ENCODE measurements at places on chromosomes 5 and 9. TPM values are rescaled to one million over a fixed set of nuclear protein-coding genes. Genes with fewer than 3 reads are reported as not detected.

The MLANA gene
- total RNA-seq = not detected

The PCDH1 gene
- total RNA-seq = 0.90 TPM

The RASEF gene
- 0.41 TPM for total RNA-seq

The PHYHD1 gene
- 13.1 TPM for total RNA-seq

- peak; percentile 16 for DNase-seq
These were observed 21.8 kb upstream of the RLN1 start for GRCh38 chr9:5361326-5362010.

DNA sequence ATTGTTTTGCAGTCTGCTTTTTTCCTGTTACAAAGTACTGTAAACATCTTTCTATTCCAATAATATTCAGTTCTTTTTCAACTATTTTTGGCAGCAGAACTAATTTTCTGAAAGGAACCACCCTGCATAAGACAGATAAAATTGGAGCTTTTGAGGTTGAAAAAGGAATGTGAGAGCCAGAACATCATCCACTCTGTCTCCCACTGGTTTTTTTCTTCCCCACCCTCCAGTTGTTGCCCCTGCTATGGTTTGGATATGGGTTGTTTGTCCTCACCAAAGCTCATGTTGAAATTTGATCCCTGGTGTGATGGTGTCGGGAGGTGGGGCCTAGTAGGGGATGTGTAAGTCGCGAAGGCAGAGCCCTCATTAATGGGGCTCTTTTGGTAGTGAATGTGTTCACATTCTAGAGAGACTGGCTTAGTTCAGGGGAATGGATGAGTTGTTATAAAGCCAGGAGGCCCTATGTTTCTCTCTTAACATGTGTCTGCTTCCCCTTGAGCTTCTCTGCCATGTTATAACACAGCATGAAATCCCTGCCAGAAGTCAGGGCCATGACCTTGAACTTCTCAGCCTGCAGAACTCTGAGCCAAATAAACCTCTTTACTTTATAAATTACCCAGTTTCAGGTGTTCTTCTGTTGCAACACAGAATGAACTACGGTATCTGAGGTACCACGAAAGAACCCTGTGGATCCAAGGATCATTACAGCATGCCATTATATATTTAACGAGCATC is 34.8 kb upstream of the MAST4 start:
- no peak for DNase-seq

DNA sequence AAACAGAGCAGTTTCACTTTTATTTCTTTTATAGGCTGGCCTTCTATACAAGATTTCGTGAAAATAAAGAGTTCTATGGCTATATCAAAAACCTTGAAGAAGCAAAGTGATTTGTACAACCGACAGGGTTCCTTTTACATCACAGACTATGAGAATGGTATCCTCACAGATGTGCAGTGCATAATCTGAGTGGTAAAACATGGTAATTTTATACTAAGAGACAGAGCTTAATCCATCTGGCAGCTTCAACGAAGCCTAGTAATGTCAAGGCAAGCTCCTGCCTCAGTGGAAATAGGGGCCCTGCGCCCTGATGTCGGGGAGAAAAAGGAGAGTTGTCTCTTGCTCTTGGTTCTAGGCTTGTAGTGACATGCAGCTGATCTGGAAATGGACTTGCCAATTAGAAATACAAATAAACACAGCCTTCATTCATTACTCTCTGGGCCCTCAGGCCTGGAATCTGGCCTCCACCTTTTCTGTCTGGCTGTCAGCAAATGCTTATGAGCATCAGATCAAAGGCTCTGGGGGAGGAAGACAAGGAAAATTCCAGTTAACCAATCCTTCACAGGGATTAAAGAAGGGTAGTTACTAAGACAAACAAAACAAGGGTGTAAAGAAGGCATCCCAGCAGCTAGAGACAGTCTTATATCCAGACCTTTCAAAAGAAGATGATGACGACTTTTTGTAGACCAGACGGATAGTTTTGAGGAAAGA is 33.6 kb upstream of the TRIM32 start:
- no peak for DNase-seq

DNA sequence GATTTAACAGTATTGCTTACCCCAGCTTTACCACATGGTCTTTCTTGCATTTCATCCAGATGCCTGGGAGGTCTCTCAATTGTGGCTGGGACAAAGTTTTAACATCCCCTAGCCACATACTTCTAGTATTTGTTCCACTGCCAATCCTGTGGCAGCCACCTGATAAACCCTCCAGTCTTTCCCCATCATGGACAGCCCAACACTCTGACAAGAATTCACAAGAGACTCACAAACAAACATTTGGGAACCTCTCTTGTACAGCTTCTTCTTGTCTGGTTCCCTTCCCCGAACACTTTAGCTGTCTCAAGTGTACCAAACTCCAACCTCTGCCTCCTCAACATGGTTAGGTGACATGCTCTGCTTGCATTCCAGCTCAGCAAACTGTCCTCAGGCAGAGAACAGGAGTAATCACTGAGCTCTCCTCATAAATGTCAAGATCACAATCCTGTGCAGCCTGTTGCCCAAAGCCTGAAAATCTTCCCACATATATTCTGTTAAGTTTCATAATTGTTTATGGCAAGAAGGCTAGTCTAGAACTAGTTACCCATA is 59.7 kb downstream of the STRBP start:
- no peak for DNase-seq

DNA sequence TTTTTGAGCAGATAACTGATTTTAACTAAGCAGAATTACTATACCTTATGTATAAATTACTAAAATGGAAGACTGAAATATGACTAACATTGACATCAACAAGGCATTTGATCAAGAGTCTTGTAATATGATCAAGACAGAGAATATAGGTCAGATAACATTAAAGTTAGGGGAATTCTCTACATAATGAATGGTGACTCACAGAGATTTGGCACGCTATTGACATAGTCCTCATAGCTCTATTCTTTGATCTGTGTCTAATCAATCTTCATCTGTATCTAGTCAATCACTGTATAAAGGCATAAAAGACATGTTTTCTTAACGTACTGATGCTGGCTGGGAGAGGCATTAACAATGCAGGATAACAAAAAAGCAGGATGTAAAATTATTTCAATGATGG is 17.4 kb downstream of the ABITRAM start:
- no peak for DNase-seq

DNA sequence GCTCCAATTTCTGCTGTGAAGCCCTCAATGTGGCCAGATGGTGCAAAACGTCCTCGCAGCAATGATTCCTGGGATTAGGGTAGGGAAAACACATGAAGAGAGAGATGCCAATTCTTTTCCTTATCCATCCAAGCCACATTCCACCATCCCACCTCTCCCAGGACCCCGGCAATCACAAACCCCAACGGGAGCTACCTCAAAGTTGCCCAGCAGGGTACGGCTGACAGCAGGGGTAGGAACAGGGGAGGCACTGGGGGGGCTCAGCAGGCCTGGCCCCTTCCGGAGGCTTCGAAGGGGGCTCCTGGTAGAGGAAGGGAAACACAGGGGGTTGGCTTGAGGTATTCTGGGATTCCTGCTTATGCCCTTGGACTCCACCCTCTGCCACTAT is 3.4 kb upstream of the STOML2 start:
- no peak for DNase-seq

- DNase-seq = peak; percentile 77
These were observed 10.7 kb downstream of the OGN start for GRCh38 chr9:92393686-92394085.

- DNase-seq = no peak
These were observed 91.8 kb upstream of the ACO1 start for GRCh38 chr9:32292611-32293010.

DNA sequence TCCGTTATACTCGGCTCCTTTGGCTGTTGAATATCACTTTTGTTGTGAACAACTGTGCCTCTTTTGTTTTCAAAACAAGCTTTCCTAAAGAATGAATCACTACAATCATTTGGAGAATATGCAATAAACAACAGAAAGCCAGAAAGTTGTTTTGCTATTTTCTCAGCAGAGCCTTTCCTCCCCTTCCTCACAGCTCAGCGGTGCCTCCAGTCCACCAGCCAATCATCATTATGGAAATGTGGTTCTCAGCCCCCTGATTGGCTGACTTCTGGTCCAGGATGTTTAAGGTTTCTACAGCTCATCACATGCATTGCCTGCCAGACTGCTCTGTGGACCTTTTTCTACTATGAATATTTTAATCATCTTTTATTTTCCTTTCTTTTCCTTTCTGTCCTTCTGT is 9.1 kb upstream of the ZNF608 start:
- no peak for DNase-seq

DNA sequence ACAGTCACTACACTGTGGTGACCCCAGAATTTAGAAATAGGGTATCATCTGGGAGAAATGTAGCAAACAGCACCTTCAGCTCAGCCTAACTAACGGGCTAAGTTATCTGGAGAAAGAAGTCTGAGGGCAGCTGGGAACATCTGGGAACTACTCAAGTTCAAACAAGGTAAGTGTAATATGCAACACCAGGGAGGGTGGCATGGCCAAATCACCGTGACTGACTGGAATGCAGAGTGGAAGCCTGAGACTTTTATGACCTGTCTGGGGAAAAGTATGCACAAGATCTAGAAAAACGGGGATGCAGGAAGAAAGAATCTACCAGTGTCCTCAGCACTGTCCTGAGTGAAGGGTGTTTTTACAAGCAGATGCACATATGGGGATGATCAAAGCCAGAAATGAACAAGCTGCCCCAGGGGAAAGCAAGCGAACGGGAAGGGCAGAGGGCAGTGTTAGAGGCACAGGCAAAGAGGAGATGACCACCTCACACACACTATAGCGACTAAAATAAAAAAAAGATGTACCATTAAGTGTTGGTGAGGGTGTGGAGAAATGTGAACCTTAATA is 59.9 kb downstream of the SERINC5 start:
- no peak for DNase-seq

- no peak for DNase-seq
These were observed 8.5 kb downstream of the RNF44 start for GRCh38 chr5:176528761-176529115.

DNA sequence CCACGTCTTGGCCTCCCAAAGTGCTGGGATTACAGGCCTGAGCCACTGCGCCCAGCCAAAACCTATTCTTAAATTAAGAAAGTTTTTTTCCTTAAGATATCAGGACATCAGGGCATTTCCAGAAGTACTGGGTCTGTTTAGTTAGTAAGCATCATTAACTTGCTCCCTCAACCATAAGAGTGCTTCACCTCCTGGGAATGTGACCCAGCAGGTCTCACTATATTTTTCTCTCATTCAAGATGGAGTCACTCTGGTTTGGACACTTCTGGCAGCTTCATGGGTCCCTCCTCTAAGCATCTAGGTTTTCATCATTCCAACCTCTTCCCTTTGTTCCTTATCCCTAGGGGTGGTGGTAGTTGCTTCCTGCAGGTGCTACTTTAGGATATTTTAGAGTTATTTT is 10.3 kb upstream of the BRD3OS start:
- no peak for DNase-seq

DNA sequence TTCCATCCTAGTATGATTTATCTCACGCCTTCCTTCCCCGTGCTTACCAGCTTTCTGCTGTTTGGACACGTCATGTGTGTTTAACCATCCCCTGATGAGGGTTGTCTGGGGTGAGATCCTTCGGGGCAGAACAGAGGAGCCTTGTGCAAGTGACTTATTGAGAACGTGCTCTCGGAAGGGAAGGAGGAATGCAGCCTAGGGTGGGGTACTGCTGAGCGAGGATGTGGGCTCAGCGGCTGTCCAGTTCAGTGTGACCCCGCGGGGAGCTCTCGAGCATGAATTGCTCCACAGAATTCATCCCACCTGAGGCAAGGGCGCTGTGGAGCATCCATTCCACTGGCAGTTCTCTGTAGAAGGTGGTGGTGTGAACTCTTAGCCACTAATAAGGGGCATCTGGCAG is 4.0 kb downstream of the MYOZ3 start:
- no peak for DNase-seq

- DNase-seq = no peak
These were observed 54.0 kb upstream of the FCN1 start for GRCh38 chr9:134971696-134972095.

DNA sequence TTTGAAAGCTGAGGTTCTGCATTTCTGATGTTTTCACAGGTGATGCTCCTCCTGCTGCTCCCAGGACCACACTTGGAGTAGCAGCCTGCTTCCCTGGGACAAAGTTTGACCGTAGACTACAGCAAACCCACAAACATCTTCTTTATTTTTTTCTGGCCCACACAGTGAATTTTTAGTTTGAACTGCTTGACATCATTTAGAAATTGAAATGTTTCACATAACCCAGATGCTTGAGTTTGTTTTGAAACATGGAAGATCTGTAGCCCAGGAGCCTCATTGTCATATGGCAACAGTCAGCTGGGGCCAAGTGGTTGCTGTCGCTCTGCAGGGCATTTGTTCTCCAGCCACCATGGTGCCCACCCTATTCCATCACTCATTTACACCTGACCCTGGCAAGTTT is 8.4 kb downstream of the SH3TC2 start:
- no peak for DNase-seq

DNA sequence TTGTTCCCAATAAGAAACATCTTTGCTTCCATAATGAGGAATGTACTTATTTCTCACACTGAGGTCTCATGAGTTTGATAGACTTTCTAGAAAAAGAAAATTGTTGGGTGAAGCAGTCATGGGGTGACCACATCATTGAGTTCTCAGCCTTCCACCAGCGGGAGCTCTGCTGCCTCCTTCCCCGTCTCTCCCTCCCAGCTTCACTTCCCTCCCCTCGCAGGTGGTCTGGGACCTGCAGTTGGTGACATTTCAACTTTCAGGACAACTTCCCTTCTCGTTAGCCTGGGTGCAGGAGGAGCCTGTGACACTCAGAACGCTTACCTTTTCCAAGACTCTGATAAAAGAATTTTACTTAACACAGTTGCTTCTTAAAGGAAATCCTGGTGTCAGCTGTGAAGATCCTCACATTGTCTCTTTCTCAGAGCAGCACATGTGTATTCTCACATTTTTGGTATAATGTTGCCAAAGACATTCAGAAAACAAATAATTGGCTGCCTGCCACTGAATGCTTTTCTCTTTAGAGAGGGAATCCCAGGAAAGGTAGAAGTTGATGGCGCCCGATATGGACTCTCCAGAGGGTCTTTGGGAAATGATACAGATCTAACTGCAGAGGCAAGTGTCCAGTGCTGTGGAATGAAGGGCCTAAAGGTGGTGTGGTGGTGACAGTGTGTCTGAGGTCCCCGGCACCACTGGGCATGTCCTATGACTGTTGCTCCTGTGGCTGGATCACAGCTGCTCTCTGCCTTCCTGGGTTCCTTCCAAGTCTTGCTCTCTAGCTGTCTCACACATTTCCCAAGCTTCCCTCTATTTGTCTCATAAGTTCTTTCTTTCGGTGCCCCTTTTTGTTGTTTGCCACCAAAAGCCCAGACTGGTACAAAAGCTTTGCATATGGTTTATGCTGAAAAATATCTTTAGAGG is 238.1 kb downstream of the GAS1 start:
- no peak for DNase-seq

DNA sequence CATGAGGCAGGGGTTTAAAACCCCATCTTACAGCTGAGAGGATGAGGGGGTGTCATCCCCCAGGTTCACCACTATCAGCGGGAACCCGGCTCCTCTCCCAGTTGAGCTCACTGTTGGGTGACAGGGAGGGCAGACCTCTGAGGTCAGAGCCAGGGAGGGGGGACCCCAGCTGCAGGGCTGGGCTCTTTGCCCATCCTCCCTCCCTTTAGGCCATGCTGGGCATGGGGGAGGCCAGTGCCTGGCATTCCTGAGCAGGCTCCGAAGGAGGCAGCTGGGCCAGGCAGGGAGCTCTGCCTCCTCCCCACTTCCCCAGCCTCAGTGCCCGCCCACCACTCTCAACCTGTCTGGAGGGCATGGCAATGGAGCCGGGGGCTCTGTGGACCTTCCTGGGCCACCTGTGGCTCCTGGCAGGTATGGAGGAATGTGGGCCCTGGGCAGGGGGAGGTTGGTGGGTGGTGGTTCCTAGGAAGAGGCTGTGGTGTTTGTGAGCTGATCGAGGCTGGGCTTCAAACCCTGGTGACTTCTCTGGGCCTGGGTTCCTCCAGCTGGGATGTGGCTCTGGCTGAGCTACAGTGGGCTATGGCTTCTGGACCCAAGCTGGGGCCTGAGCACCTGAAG is 12.6 kb downstream of the CRB2 start:
- DNase-seq = no peak
